ENCODE measurements at places on chromosomes 2 and 18.

- DNase-seq = no peak
Measured at GRCh38 chr2:85073033-85073432, 60.2 kb upstream of the TCF7L1 start.

DNA sequence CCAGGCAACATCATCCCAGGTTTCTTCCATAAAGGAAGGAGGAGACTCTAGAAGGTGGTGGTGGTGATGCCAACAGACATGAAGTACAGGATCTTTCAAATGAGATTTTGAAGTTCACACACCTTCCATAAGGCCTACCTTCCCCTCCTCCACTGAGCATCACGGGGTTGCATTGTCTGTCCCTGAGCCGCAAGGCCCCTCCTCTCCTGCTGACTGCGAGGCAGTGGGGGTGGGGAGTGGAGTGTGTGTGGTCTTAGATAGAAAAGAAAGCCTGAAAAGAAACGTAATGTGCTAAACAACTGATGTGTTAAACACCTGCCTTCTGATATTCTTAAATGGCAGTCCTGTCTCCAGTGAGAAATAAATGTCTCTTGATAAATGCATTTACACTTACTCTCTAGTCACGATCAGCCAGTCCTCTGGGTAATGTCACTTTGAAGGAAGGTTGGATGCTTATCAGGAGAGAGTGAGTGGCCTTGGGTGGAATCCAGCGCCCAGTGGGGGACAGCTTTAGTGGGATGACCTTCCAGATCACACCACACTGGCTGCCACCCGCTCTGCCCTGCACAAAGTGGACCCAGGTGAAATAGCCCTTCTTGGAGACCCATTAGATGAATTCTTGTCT is 5.5 kb upstream of the SCYGR5 start:
- DNase-seq = no peak

GRCh38 chr2:96214554-96214953 is 5.9 kb upstream of the STARD7 start:
- DNase-seq = no peak

DNA sequence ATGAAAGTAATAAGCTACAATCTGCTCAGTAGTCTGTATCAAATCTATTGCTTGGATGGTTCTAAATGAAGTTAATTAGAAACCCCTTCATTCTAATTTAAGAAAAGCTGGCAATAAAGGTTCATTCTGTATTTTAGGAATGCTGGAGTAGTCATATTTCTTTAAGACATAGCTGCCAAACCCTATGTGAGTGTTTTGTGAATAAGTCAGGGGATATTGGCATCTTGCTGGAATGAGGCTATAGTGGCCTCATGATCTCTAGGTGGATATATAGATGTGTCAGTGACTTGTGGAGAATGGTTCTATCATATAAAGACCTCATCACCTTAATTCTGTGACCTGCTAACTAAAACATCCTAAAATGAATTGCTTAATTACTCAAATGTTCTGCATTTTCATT is 196.3 kb downstream of the PDE1A start:
- no peak for DNase-seq

DNA sequence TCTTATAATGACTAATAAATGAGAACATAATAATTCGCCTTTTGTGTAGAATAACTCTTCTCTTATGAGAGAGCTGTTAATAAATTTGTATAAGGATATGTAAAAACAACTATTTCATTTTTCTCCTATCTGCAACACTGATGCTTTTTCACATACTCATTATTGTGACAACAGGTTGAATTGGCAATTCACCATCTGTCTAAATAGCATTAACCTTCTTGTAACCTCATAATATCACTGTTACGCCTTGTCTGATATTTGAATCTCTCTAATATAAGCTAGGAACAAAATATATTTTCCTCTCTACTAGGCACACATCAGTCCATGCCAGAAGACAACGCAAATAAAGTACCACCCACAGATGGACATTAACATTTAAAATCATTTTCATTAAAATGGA is 938.9 kb downstream of the CPS1 start:
- no peak for DNase-seq

DNA sequence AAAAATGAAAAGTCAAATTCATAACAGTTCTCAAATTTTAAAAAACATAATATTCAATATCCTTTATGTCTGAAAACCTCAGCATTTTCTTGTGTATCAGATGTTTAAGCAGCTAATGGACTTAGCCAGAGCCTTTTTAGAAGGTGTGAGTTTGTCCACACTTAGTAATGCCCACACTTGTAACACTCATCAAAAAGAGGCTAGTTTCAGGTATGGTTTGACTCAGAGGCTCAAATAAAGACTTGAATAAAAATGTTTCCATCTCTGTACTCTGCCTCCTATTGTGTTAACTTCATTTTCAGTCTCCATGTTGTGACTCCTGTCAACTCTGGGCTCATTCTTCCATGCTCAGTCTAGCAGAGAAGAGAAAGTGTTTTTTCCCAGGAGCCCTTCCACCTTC is 311.6 kb downstream of the IRS1 start:
- DNase-seq = no peak

DNA sequence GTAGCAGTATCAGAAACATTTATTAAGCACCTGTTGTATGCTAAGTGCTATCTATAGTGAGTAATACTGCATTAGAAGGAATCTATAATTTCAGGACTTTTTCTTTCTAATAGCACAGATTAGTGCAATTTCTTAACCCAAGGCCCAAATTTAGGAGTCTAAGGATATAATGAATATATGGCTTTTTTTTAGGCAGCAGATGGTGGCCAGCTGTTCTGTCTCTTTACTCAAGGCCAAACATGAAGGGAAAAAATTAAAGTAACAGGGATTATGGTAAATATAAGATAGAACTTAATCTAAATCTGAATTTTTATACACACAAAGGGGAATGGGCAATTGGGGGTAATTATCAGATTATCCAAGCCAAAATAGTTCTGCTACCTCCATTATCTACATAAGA is 230.6 kb upstream of the SP5 start:
- no peak for DNase-seq

DNA sequence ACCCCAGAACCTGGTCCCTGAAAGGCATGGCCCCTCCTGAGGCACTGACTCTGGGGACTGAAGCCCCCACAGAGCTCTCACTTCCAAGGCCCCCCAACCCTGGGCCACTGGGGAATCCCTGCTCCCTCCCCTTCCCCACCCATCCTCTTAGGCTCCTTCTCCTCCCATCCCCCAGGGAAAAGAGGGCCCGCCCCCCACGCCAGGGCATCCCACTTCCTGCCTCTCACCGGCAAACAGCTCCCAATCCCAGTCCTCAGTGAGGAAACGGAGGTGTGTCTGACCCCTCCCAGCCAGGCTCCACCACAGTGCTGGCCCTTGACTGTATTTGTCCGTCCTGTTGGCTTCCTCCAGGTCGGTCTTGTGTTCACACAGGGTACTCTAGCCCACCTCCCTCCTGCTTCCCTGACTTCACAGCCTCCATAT is 35.0 kb upstream of the PTMA start:
- DNase-seq = no peak

GRCh38 chr18:79765491-79766245 is 32.1 kb upstream of the KCNG2 start:
- peak; percentile 34 for DNase-seq

DNA sequence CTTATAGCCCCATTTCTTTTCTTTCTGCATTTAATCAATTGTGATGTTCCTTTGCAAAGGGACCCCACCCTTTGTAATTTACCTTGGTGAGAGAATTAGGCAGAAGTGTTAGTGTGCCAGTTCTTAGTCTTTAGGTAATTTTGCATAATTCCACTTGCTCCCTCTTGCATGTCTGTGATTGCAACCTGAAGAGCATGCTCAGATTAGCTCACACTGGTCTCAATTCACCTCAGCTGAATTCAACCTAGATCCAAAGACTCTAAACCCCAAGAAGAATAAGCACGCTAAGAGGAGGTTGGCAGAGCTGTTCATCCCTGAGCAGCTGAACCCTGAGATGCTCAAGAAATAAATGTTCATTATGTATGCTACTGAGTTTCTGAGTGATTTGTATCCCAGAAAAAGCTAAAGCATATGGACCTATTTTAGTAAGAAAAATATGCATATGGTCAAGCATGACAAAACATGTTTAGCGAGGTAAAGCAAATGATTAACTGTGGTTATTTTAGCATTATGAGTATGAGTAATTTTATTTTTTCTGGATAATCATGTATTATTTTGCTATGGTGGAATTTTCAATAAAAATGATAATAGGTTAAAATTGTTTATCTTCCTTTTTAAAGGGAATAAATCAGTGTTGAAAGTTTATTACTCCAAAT is 299.2 kb upstream of the ZSWIM2 start:
- no peak for DNase-seq

GRCh38 chr2:53569957-53570727 is 197.5 kb upstream of the CHAC2 start:
- no peak for DNase-seq

DNA sequence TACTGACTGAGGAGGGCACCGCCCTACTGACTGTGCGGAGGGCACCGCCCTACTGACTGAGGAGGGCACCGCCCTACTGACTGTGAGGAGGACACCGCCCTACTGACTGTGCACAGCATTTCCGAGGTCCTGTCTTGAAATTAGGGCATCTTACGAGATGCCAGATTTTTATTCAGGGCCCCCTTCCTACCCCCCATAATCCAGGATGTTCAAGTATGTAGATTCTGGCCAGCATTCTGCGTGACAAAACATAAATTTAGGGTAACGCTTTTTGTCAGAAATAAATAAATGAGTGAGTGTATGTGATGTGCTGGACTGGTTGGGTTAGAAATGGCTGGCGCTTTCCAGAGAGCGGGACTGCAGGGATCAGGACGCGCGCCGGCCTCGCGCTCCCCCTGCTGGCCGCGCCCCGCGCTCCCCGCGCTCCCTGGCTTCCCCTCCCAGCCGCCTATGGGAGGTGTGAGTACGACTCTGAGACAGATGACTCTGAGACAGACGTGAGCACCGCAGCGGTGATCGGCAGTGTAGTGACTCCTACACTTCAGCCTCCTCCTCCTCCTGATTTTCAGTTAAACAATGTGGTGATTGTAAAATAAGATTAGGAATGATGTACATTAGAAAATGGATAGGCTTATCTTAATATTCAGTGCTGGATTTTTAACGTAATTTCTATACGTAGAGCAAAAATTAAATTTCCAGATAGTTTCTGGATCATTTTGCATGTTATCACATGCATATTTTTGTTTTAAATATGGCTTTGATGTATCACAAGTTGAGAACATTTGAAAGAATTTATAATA is 149.2 kb upstream of the NFATC1 start:
- DNase-seq = peak; percentile 76

DNA sequence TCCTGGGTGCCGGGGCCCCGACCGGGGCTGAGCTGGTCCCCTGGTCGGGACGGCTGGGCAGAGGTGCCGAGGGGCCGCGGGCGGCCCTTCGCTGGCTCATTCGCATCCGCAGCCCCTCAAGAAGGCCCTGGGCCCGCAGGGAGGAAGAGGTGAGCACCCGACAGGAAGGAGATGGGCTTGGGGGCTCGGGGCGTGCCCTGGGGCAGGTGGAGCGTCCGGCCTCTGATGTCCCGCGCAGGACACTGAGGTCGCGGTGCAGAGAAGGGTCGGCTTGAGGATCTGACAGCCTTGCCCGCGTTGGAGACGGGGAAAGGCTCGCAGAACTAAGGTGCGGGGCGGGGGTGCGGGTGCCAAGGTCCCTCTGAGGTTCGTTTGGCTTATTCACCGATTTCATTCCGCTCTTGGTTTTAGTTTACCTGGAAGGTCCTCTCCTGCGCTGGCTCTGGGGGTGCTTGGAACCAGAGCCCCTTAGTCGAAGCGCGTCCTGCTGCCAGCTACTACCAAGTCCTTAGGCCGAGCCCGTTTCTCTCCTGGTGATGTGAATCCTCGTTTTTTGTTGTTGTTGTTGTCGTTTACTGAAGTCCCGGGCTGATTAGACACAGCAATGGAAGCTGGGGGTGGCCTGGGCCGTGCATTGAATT is 18.9 kb upstream of the CD8A start:
- no peak for DNase-seq

- DNase-seq = no peak
Measured at GRCh38 chr2:70647873-70648481, 94.4 kb upstream of the TGFA start.

- no peak for DNase-seq
Measured at GRCh38 chr2:189516546-189516945, 64.0 kb downstream of the SLC40A1 start.

DNA sequence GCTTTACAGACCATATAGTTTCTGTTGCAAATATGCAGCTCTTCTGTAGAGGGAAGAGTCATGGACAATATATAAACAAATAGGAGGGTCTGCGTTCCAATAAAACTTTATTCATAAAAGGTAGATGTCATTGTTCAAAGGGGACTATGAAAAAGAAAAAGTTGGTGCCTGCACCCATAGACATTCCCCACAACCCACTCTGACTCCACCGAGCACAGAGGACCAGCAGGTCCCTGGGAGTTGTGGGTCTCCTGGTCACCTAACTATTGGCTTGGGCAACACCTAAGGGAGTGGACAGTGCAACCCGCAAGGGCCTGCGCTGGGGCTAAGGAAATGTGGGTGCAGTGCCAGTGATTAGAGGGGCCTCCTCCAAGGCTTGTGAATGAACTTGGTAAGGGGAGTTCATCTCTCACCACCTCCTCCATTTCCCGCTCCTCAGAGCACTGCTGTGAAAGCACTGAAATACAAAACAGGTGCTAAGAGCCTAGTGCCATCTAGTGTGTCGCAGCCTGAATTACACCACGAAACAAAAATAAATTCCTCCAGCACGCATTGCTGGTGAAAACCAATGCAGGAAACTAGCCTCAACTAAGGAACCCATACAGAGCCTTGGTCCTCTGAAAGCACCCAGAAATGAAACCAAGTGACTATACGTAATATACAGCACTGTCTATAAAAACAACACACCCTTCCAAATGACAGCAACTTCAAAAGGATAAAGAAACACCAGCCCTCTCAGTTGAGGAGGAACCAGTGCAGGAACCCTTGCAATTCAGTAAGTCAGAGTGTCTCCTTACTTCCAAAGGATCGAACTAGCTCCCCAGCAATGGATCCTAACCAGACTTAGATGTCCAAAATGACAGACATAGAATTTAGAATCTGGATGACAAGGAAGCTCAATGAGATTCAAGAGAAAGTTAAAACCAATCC is 166.6 kb downstream of the RNF144A start:
- no peak for DNase-seq

DNA sequence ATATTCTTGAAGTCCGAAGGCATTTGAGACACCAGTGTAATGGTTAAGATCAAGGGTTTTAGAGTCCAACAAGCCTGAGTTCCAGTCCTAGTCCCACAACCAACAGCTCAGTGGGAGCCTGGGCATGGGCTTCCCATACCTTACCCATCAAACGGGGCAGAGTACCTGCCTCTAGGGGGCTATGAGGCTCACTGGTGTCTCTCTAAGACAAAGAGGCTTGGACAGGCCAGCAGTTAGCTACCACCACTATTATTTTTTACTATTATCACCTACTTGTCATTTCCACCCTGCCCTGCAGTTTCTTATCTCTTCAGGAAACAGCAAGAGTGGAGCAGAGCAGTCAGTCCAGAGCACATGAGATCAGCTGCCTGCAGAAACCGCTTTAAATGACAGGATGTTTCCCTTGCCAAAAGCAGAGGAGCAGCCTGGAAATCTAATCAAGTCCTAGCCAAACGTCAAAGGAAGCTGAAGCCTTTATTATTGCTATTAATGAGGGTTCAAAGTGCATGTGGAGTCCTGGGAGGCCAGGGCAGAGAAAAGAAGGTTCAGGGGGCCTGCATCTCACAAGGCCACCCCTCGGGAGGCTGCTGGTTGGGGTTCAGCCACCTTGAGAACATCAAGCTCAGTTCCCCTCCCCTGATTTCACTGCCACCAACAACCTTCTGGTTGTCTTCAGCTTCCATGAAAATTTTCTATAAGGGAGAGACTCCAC is 66.6 kb downstream of the STPG4 start:
- no peak for DNase-seq

- no peak for DNase-seq
Measured at GRCh38 chr18:50231621-50232020, 34.7 kb downstream of the CFAP53 start.

Data from RWPE2 (cell line).